ENCODE measurements at places on chromosomes 5 and 9. TPM values are rescaled to one million over a fixed set of nuclear protein-coding genes. Genes with fewer than 3 reads are reported as not detected.

The FBXW11 gene
- 57.9 TPM for total RNA-seq

The GBGT1 gene
- total RNA-seq: 0.21 TPM

The SHC3 gene
- 0.03 TPM for total RNA-seq

The SPARC gene
- total RNA-seq: 955 TPM

The SPATA31A3 gene
- not detected for total RNA-seq
